ENCODE measurements at places on chromosomes 12 and 14.

GRCh38 chr14:33009673-33010072 lies 71.0 kb downstream of the NPAS3 start:
- no peak for DNase-seq
- H3K4me3 ChIP-seq, result no peak overlapping the region
- H3K27ac ChIP-seq, result no peak overlapping the region
- no peaks in the 10 kb centered on the region for H3K27me3 ChIP-seq

DNA sequence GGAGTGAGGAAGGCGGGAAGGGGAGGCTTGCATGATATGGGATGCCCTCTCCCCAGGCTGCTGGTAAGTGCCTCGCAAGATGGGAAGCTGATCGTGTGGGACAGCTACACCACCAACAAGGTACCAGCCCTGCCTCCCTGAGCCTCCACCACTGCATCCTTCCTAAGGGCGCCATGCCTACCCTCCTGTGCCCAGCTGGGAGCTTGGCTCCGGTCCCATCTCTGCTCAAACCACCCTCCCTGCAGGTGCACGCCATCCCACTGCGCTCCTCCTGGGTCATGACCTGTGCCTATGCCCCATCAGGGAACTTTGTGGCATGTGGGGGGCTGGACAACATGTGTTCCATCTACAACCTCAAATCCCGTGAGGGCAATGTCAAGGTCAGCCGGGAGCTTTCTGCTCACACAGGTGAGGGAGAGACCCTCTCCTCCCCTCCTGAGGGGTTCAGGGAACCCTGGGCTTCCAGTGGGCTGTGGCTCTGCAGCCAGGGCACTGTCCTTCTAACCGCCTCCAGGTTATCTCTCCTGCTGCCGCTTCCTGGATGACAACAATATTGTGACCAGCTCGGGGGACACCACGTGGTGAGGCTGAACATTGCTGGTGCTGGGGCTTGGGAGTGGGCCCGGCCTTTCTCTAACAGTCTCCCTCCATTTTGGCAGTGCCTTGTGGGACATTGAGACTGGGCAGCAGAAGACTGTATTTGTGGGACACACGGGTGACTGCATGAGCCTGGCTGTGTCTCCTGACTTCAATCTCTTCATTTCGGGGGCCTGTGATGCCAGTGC lies 2.6 kb downstream of the GNB3 start:
- DNase-seq, result no peak
- no peak overlapping the region for H3K4me3 ChIP-seq
- peaks cover 38% of the 10 kb centered on the region for H3K36me3 ChIP-seq

GRCh38 chr14:29092121-29092520 lies 325.5 kb downstream of the FOXG1 start:
- no peak overlapping the region for H3K4me3 ChIP-seq
- H3K36me3 ChIP-seq, result no peaks in the 10 kb centered on the region

DNA sequence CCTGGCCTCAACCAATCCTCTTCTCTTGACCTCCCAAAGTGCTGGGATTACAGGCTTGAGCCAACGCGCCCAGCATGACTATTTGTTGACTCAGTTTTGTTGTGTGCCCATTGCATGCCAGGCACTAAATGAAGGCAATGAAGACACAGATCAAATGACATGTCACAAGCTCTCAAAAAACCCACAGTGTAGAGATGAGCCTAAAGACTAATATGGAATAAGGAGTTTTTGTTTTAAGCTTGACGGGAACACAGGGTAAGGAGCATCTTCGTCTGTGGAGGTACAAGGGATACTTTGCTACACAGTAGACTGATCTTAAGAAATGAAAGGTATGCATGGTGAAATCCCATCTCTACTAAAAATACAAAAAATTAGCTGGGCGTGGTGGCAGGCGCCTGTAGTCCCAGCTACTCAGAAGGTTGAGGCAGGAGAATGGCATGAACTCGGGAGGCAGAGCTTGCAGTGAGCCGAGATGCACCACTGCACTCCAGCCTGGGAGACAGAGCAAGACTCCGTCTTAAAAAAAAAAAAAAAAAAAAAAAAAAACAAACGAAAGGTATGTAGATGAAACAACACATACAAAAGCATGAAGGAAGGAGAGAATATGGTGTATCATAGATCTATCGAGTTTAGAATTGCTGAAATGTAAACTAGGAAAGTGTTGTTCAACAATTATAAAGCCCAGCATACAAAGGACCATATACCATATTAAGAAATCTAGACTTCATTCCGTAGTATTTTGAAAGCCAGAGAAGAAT lies 122.1 kb upstream of the PTPRB start:
- H3K36me3 ChIP-seq, result no peaks in the 10 kb centered on the region
- H3K27ac ChIP-seq, result no peak overlapping the region
- H3K27me3 ChIP-seq, result no peaks in the 10 kb centered on the region
- H3K4me1 ChIP-seq, result no peaks in the 10 kb centered on the region
- H3K4me3 ChIP-seq, result no peak overlapping the region
- no peak for DNase-seq

All from iPS DF 6.9 (cell line).